Thoracic aorta (tissue), 2 donors: ENCODE measurements at places on chromosomes 12 and 14.

GRCh38 chr12:123830675-123831074, 68.6 kb downstream of the DNAH10 start:
- DNase-seq = no peak

DNA sequence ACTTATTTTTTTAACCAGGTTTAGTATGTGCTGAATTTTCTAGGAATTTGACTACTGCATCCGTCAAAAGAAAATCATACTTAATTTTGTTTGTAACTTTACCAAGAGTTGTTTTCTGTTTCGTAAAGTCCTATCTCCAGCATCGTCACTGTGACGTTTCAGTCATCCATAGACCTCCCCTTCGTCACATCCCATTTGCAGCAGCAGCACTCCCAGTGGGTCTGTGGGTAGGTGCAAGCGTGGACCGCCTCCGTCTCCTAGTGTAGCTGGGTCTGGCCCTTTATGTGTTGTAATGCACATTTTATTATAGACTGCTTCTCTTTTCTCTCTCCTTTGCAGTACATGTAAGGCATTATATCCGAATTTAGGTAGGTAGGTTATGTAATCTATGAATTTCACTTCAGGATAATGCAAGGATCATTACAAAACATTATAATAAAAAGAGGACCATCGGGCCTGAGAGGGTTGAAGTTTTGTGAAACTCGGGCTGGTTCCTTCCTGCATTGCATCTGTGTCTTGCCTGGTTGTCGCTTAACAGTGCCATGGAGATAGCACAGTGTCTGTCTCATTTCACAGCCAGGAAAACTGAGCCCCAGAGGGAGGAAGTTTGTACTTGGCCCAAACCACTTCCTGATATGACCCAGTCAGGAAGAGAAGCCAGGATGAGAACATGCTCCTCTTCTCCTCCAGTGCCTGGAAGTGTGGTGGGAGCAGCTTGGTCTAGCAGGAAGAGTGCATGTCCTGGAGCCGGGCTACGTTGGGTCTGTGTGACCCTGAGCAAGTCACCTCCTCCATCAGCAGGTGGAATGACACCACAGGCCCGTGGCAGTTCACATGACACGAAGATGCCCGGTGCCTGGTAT, 41.3 kb downstream of the EVL start:
- DNase-seq = no peak

- DNase-seq = no peak
These were observed 113.7 kb downstream of the LMO3 start for GRCh38 chr12:16492240-16492639.

DNA sequence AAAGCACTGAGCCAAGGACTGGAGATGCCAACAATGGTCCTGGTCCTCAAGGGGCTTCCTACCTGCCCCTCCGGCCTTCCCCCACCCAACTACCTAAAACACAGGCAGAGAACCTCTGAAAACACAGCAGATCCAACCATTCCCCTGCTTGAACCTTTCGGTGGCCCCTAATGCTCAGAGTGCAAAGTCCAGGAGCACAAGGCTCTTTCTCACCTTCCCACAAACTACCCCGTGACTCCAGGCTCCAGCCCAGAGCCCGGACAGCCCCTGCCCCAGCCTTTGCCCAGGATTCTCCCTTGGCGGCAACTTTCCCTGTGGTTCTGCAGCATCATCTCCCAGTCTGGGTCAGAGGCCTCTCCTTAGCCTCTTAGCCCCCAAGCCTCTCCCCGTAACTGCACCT, 1.6 kb upstream of the CD9 start:
- no peak for DNase-seq

DNA sequence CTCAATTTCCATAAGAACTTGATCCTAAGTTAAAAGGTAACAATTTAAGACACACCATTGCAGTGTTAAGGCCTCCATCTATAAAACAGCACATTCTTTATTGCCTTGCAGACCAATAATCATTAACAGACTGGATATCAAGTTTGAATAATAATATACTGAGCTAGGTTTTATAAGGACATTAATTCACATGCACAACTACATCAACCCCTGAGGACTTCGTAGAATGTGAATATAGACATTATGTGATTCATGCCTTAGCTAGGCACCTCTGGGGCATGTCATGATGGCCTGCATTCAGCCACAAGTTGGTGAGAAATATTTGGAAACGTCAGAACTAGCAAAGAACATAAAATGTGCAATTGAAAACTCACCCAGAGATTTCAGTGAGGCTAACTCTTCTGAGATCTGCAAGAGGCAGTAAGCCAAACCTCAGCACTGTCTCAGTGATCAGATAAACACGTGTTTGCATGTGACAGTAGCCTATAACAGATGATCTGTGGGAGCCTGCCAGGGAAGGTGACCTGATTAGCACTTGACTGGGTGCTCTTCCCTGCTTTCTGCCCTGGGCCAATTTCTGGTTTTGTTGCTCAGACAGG, 492.2 kb downstream of the FLRT2 start:
- no peak for DNase-seq

DNA sequence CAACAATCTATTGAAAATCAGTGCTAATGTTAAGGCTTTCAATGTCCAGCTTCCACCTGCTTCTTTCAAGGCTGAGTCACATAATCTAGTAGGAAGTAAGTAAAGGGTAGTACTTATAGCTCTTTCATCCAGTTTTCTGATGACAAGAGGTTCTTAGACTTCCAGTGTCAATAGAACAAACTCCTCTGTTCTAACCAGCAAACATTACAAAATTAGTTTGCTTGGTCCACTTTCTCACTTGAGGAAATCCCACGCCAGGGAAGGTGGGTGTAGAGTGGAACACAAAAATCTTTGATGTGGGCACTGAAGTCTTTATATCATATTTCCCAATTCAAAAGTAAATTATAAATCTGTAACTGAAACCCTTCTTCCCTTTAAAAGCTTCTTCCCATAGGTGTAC, 2.6 kb downstream of the NPC2 start:
- DNase-seq = no peak

- DNase-seq = no peak
These were observed 10.1 kb downstream of the RNASE6 start for GRCh38 chr14:20791187-20791586.

- no peak for DNase-seq
These were observed 10.9 kb upstream of the IL22 start for GRCh38 chr12:68264158-68264855.

DNA sequence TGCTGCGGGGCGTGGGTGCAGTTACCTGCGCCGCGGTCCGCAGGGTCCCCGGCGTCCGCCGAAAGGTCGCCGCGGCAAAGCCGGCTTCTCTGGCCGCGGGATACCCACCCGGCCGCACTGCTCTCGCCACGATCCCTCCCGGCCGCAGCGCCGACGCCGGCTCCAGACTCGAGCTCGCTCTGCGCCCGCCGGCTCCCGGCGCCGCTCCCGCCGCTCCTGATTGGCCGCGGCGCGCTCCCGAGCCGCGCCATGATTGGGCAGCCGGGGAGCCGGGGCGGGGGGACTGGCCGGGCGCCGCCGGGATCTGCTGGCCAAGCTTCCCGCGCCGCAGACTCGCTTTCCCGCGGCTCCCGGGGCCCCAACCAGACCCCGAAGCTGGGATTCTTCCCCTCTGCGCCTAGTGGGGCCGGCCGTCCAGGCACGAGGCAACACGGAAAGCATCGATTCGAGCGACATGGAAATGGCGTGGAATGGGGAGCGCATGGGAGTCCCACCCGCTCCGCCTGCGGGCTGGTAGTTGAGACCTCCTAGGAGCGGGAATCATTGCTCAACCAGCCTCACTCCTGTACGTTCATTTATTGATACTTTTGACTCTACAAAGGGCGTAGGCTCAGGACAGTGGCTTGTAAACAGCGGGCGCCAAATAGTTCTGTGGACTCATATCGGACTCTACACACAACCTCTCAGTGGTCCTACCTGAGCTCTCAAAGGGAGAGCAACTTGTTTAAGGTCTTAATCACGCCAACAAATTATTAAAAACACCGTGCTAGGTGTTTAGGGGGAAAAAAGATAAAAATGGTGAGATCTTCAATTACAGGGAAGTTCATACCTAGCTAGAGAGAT, 36.4 kb upstream of the STON2 start:
- DNase-seq = no peak

DNA sequence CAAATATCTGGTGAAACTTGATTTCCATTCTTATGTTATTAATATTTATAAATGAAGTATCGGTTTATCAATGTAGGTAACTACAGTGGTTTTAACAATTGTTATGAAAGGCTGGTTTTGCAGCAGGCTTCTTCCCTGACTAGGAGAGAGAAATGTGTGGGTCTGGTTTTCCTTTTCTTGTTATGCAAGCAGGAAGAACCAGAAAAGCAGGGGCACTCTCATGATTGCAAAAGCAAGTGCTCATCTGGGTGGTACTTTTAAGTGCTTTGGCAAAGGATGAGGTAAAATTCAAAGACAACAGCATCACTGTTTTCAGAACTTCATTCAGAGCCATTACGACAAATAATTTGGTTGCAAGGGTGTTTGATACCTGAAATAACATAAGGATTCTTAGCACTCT, 105.6 kb downstream of the PTPRO start:
- no peak for DNase-seq

- no peak for DNase-seq
These were observed 9.1 kb downstream of the SCAF11 start for GRCh38 chr12:45981075-45981837.

DNA sequence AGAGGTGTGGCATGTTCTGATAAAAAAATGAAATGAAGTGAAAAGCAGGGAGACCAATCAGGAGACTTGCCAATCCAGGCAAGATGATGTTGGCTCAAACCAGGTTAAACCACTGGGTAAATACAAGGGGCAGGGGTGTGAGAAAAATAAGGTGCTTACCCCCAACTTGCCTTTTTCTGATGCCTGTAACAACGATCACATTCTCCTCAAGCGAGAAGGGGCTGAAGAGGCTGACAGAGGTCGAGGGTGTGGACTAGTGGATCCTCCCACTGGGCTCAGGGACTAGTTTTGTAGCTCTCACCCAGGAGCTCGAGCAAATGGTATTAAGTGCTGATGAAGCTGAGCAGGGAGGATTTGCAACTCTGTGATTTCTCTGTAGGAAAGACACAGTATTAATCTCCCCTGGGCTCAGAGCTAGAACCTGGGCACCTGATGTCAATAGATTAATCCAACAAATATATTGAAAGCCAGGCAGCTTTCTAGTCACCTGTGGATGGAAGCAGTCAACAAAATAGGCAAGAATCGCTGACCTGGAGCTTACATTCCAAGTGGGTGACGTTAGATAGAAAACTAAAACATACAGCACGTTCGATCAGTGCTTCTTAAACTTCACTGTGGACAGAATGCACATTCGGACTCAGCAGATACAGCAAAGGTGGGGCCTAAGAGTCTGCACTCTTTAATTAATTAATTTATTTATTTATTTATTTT, 15.2 kb upstream of the EAPP start:
- no peak for DNase-seq
